NCI-H187 treated with DMSO at 0.1 percent for 48 hours (cell line): ENCODE measurements at places on chromosomes 2 and 18.

DNA sequence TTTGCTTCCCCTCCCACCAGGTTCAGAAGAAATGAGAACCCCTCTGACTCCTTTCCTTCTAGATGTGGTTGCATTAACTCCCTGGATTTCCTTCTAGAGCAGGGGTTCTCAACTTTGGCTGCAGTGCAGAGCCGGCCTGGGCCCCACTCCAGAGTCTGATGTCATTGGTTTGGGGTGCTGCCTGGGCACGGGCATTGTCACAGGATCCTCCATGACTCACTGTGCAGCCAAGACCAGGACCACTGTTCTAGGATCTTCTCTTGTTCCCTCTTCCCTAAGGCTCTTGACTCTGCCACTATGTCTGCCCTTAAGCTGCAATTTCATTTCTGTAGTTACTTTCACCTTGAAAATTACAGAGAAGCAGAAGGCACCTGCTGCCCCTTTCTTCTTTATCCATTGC is 31.8 kb downstream of the TBC1D8 start:
- no peak for DNase-seq

GRCh38 chr2:74499267-74499939 is at the start of gene LBX2:
LBX2 (minus strand) TSS chr2:74499603; CDS start chr2:74499537, 66 bp downstream.
- no peak for DNase-seq

DNA sequence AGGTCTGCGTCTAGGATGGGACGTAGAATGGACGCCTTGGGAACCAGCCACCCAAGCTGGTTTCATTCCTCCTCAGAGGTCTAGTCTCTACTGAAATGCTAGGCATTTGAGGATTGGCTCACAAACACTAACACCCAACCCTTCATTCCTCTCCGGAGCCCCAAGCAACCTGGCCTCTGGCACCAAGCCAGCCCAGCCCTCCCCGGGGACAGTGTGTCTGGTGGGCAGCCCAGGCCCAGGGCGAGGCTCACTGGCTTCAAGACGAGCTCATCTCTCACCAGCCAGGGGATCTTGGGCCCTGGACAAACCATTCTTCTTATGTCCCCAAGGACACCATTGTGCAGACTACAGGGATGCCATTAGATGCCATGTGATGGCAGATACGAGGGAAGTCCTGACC is 182.5 kb downstream of the CTIF start:
- no peak for DNase-seq

DNA sequence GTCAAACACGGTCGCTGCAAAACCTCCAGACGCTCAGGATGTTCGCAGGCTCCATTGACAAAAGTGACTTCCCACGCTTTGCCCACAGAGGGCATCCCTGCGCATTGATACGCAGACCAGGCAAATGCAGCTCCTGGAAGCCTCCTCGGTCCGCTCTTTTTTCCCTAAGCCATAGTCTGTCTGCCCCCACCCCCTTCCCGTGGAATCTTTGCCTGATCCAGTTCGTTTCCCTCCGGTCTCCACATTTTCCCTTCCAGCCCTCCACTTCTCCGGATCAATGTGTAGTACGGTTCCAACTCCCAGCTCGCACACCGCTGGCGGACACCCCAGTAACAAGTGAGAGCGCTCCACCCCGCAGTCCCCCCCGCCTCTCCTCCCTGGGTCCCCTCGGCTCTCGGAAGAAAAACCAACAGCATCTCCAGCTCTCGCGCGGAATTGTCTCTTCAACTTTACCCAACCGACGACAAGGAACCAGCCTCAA is at the start of gene DCC:
DCC (plus strand) TSS at position 307 of the 481 bp plus-strand sequence. CDS start 591 bp downstream, outside the sequence.
- DNase-seq: no peak

GRCh38 chr2:44291281-44292248 is 16.3 kb downstream of the SLC3A1 start:
- no peak for DNase-seq

- DNase-seq: no peak
These were observed 246.3 kb upstream of the SIX2 start for GRCh38 chr2:45255563-45255962.

DNA sequence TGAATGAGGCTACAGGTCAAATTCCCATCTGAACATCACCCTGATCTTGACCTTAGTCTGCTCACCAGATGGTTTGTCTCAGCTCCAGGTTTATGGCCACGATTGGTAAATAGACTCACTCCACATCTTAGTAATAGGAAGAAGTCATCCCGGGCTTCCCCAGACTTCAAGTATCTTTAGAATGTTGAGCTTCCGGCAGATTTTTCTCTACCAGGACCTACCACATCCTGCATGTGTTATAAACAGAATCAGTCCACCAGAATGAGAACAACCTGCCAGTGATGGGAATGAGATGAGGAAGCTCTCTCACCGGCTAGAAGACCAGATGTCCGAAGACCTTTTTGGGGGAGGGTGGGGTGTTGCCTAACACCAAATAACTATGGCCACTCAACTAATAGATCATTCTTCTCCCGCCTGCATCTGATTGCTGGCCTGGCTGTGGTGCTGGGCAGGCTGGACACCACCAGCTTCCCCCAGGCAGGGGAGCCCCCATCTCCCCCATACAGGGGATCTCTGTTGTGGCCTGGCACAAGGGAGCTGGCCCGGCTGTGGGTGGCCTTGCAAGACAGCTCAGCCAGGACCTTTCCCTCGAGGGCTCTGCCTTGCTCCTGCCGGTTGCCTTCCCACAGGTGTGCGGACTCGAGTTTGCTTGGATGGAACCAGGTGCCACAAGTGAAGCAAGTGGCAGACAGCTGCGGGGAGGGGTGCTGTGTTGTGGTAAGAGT is 88.5 kb downstream of the SH3RF3 start:
- no peak for DNase-seq

DNA sequence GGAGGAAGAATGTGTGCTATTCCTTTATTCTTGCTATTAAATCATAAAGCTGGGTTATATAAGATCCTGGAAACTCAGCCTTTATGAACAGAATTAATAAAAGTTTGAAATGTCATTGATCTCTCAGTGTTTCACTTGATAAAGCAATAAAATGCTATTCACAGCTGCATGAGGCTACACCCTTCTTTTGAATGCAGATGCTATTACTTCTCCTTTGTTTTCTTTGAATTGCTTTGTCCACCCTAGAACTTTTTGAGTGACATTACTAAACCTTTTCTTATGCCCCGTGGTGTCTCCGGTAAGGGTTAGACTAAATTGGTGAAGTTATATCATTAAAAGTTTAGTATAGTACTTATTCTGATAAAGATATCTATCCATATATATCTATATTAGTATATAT is 18.9 kb downstream of the SERPINB5 start:
- no peak for DNase-seq

- no peak for DNase-seq
These were observed 36.5 kb upstream of the ZNF236 start for GRCh38 chr18:76785872-76786271.

GRCh38 chr2:118883792-118884191 is 36.3 kb upstream of the EN1 start:
- DNase-seq: no peak

DNA sequence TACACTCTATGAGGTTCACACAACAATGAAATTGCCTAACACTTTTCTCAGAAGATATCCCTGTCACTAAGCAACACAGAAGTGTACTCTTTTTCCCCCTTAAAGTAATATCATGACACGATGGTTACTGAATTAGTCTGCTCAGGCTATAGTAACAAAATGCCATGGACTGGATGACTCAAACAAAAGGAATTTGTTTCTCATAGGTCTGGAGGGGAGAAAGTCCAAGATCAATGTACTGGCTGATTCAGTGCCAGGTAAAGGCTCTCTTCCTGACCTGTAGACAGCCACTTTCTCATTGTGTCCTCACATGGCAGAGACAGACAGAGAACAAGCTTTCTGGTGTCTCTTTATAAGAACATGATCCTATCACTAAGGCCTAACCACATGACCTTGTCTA is 211.9 kb downstream of the RBM43 start:
- DNase-seq: no peak

DNA sequence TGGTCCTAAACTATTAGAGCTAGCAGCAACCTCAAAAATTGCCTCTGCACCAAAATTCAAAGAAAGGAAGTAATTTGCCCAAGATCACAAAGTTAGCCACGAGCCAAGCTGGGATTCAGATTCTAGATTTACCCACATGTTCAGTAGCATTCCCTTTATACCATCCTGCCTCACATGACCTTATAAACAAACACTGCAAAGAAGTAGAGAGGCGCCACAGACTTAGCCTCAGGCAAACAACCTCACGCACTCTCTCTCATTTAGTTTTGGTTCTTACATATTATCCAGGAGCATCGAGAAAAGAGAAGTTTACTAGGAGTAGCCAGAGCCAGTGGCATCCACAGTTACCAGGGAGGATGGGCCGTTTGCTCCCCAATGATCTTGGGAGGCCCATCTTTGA is 226.6 kb downstream of the OSR1 start:
- DNase-seq: no peak

DNA sequence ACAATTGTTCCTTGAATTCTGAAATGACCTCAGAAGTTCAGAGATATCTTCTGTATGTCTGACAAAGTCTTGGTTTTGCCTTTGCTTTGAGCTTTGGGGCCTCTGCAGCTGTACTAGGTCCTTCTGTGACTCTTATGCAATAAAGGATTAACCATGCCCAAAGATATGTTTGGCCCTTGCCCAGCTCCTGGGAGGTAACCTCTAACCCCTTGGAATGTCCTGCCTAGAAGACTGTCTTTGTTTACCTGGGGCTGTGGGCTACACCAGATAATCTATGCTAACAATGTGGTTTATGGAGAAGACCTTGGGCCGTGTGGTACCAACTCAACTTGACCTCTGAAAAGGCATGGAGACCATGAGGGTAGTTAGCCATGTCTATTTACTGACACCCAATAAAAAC is 140.9 kb upstream of the CAPN13 start:
- no peak for DNase-seq

DNA sequence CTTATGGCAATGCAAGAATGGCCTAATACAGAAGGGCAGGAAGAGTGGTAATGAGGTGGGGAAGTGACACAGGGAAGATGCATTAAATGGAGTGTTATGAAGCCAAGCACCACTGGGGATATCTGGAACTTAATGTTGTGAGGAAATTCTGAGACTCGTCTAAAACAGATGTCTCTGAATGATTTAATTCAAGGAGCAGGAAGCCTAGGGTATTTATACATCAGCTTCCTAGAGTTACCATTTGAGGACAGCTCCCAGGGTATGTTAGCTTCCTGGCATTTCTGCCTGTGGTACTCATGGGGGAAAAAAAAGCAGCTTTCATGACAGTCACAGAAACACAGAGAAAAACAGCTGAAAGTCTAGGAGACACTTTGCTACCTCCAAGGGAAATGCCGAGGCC is 989.5 kb downstream of the CBLN2 start:
- DNase-seq: no peak

DNA sequence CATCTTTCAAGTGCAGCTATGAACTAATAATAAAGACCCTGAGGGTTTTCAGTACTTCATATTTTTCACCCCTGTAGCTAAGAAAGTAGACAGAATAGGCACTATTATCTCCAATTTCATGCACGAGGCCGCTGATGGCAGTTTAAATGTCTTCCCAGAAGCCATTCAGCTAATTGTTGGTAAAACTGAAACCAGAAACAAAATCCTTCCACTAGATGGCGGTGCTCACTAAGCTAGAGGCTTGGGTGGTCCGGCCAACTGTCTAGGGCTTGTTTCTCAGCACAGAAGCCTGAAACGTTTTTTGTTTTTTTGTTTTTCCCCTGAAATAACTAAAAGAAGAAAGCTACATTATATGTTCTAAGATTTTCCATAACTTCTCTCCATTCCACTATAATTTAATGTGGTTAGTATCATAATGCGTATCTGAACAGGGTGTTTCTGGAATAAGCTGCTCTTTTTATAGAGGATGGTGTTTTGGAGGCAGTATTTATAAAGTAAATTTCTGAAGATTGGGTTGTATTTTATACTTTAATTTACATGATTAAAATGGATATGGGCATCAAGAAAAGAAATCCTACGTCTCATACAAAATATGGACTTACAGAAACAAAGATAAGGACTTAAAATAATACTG is 159.4 kb downstream of the PIK3C3 start:
- DNase-seq: peak; percentile 53

DNA sequence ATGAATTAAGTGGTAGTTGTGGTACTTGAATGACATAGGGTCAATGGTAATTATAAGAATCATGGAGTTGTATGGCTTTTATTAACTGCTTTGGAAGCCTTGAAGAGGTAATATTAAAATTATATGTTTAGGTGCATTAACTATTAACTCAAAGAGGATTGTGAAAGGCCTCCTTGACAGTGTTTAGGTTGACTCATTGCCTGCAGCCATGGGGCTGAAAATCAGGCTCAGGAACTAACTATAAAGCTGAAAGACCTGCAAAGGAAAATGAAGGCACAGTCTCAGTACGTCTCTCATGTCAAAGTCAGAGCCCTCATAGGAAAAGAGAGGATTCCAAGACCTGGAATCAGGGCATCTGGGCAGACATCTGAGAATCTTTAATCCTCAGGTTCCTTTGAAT is 31.0 kb downstream of the CACNB4 start:
- no peak for DNase-seq

DNA sequence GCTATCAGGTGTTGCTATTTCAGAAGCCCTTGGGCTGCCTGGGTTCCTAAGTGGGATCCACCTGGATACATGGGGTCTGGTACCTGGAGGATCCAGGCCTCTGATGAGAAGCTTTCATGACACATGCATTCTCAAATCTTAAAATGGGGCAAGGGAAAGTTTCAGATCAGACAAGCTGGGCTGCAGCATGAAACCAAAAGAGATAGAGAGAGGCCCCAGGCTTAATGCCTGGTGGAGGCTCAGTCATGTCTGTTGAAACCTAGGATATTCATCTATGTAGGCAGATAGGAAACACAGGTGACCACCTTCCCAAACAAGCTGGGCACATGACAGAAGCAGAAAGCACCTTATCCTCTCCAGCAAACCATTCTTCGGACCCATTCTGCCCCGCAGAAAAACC is 18.8 kb upstream of the PLB1 start:
- DNase-seq: no peak

DNA sequence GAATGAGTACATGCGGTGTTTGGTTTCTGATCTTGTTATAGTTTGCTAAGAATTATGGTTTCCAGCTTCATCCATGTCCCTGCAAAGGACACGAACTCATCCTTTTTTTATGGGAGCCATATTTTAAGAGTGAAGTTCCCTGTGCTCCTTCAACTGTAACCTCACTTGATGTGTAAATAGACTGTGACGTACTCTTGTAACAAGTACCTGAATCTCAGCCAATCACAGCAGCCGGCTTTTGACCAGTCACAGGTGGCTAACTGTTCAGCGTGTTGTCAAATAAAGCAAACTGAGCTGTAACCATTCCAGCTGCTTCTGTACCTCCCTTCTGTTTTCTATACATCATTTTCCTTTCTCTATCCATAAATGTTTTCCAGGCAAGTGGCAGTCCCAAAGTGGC is 774.3 kb upstream of the HS6ST1 start:
- peak; percentile 81 for DNase-seq

DNA sequence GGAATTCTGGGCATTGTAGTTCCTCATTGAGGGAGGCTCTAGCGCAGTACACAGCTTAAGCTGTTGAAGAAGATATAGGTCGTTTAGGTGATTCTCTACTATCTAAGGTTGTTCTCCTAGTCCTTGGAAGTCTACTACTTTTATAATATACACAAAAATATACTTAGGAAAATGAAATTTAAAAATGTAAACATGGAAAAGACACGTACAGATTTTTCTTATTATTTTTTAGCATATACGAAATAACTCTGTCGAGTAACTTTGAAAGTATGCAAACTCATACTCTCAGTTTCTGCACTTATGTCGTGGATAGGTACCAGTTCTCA is 272 bp upstream of the FASTKD1 start:
- DNase-seq: no peak
